ENCODE measurements at places on chromosomes 7 and 10. TPM values are rescaled to one million over a fixed set of nuclear protein-coding genes. Genes with fewer than 3 reads are reported as not detected.
A peak's percentile ranks its signal among the peaks of the same experiment; 100 is the strongest.

GRCh38 chr7:154892459-154892858, 110.5 kb downstream of the PAXIP1 start:
- H3K27ac ChIP-seq, result no peak overlapping the region
- H3K27me3 ChIP-seq, result peaks cover 8% of the 10 kb centered on the region
- H3K4me3 ChIP-seq, result no peak overlapping the region
- no peak for DNase-seq

DNA sequence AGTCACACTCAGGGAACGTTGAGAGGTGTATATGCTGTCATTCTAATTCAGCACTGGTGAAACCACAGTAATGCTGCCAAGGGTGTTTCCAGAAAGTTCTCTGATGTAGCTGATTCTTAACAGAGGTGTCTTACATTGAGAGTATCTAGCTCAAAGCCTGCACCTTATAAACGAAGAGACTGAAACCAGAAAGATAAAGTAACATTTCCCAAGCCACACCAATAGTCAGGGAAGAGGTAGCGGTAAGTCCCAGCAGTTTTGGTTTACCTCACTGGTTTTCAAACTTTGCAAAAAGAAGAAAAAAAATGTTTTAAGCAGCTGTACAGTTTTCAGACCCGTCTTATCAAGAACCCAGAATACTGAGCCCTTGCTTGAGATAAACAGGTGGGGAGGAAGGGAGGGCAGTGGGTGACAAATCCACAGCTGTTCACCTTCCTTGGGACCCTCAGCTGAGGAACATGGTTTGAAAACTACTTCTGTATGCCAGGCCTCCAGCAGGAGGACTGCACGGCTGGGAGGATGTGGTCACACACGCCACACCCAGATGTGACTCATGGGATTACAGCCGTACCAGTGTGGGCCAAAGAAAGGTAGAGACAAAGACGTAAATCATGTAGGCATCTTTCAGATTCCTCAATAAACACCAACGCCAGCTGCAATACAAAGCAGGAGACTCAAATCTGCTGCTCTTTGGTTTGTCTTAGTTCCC, 63.9 kb upstream of the GSDME start:
- H3K4me1 ChIP-seq, result peaks cover 2% of the 10 kb centered on the region
- H3K4me3 ChIP-seq, result no peak overlapping the region
- no peaks in the 10 kb centered on the region for H3K36me3 ChIP-seq
- peaks cover 2% of the 10 kb centered on the region for H3K27me3 ChIP-seq

- H3K4me3 ChIP-seq, result no peak overlapping the region
- DNase-seq, result no peak
- H3K4me1 ChIP-seq, result peaks cover 4% of the 10 kb centered on the region
- H3K27ac ChIP-seq, result no peak overlapping the region
- H3K36me3 ChIP-seq, result peaks cover 5% of the 10 kb centered on the region
- no peaks in the 10 kb centered on the region for H3K27me3 ChIP-seq
These were observed 15.0 kb upstream of the ENO4 start for GRCh38 chr10:116833986-116834985.

- H3K27me3 ChIP-seq, result peaks cover 6% of the 10 kb centered on the region
- H3K4me1 ChIP-seq, result no peaks in the 10 kb centered on the region
- DNase-seq, result no peak
- no peak overlapping the region for H3K4me3 ChIP-seq
- H3K27ac ChIP-seq, result no peak overlapping the region
- peaks cover 15% of the 10 kb centered on the region for H3K36me3 ChIP-seq
These were observed 50.0 kb upstream of the GTF2IRD1 start for GRCh38 chr7:74403521-74404387.

DNA sequence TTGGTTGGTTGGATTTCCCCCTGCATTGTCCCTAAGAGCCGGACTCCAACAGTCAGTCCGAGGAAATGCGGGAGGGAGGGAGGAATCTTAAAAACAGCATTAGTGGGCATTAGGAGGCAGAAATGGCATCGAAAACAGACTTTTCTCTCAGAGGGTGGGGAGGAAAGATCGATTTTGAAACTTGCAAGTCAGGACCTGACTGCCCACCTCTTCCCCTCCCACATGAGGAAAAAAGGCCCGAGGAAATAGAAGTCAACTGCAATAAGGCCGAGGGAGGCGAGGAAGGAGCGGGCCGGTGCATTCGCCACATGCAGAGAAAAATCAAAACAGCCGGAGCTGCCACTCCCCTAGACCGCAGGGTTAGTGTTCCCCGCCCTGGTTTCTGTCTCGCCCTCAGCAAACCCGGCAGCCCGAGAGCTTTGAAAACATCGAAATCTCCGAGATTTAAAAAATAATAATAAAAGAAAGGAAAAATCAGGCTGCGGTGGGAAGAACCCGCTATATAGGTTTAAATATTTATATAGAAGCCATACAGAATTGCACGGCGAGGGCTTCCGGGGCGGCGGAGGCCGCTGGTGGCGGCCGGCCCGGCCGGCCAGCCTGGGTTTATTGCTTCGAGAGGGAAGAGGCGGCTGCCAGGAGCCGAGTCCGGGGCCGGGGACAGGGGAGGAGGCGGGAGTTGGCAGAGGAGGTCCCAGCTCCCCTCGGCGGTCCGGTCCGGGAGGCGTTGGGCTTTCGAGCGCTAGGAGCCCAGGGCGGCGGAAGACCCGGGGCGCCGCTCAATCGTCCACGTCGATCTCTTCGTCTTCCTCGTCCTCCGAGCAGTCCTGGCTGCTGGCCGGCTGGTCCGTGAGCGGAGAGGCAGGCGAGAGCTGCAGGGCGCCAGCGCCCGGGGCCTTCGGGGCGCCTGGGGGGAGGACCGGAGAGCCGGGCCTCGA, 2.5 kb downstream of the LBX1 start:
- peaks cover under 1% of the 10 kb centered on the region for H3K36me3 ChIP-seq
- H3K4me3 ChIP-seq, result no peak overlapping the region
- H3K27me3 ChIP-seq, result peaks cover 60% of the 10 kb centered on the region
- DNase-seq, result no peak

- peaks cover 15% of the 10 kb centered on the region for H3K27me3 ChIP-seq
- no peak overlapping the region for H3K27ac ChIP-seq
- no peaks in the 10 kb centered on the region for H3K4me1 ChIP-seq
- DNase-seq, result no peak
These were observed 1210.4 kb downstream of the TYW1 start for GRCh38 chr7:68206946-68207485.

GRCh38 chr7:14294637-14295036, 305.2 kb upstream of the ETV1 start:
- H3K27me3 ChIP-seq, result no peaks in the 10 kb centered on the region
- H3K4me3 ChIP-seq, result no peak overlapping the region
- no peaks in the 10 kb centered on the region for H3K36me3 ChIP-seq
- H3K27ac ChIP-seq, result no peak overlapping the region
- no peak for DNase-seq

- H3K27ac ChIP-seq, result no peak overlapping the region
- peaks cover 20% of the 10 kb centered on the region for H3K4me1 ChIP-seq
- H3K36me3 ChIP-seq, result no peaks in the 10 kb centered on the region
- no peak overlapping the region for H3K4me3 ChIP-seq
- peaks cover 11% of the 10 kb centered on the region for H3K27me3 ChIP-seq
These were observed 64.4 kb upstream of the LEP start for GRCh38 chr7:128176696-128177095.

GRCh38 chr7:96200740-96201139, 121.2 kb downstream of the SLC25A13 start:
- no peaks in the 10 kb centered on the region for H3K36me3 ChIP-seq
- H3K27ac ChIP-seq, result no peak overlapping the region
- H3K4me3 ChIP-seq, result no peak overlapping the region

- no peaks in the 10 kb centered on the region for H3K27me3 ChIP-seq
- H3K4me1 ChIP-seq, result peaks cover 4% of the 10 kb centered on the region
- H3K4me3 ChIP-seq, result peak overlapping the region; percentile 19
- DNase-seq, result no peak
- peaks cover 3% of the 10 kb centered on the region for H3K36me3 ChIP-seq
These were observed 157.3 kb downstream of the NRF1 start for GRCh38 chr7:129768614-129769399.

DNA sequence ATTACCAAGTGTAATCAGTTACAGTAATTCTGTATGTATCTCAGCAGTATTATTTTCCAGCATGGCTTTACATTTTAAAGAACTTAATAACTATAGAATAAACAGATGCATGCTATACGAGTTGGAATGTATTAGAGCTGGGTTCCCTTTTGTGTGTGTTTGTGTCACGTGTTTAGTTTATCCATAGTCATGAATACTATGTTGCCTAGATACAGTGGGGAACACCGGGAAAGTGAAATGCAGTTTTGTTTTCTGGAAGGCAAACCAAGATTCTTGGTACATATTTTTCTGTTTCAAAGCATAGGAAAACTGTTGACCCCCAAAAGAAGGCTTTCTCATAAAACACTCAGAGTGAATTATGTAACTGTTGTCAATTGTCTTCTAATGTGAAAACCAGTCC, 119.0 kb downstream of the FANK1 start:
- no peak overlapping the region for H3K4me3 ChIP-seq
- H3K36me3 ChIP-seq, result peaks cover 26% of the 10 kb centered on the region
- peaks cover 25% of the 10 kb centered on the region for H3K4me1 ChIP-seq

- no peaks in the 10 kb centered on the region for H3K4me1 ChIP-seq
- no peak overlapping the region for H3K27ac ChIP-seq
- DNase-seq, result no peak
These were observed 3.6 kb downstream of the FIGNL1 start for GRCh38 chr7:50446542-50446960.

GRCh38 chr10:17035446-17035845, 94.2 kb downstream of the CUBN start:
- H3K27ac ChIP-seq, result no peak overlapping the region
- H3K27me3 ChIP-seq, result peaks cover 1% of the 10 kb centered on the region
- H3K4me3 ChIP-seq, result no peak overlapping the region

GRCh38 chr7:65927489-65928448, 54.2 kb downstream of the GUSB start:
- H3K4me1 ChIP-seq, result peaks cover 13% of the 10 kb centered on the region
- DNase-seq, result no peak
- no peak overlapping the region for H3K4me3 ChIP-seq
- no peaks in the 10 kb centered on the region for H3K27me3 ChIP-seq

- peak; percentile 16 for DNase-seq
- H3K27ac ChIP-seq, result no peak overlapping the region
- H3K4me3 ChIP-seq, result no peak overlapping the region
- H3K27me3 ChIP-seq, result no peaks in the 10 kb centered on the region
- no peaks in the 10 kb centered on the region for H3K36me3 ChIP-seq
These were observed 170.5 kb upstream of the KLF6 start for GRCh38 chr10:3955493-3955892.

- no peak overlapping the region for H3K27ac ChIP-seq
- DNase-seq, result no peak
- H3K27me3 ChIP-seq, result no peaks in the 10 kb centered on the region
- no peak overlapping the region for H3K4me3 ChIP-seq
- H3K4me1 ChIP-seq, result peaks cover 6% of the 10 kb centered on the region
These were observed 227.2 kb upstream of the KLF14 start for GRCh38 chr7:130961128-130961601.

- H3K4me3 ChIP-seq, result peak overlapping the region; percentile 91
- H3K4me1 ChIP-seq, result peaks cover 63% of the 10 kb centered on the region
- H3K27ac ChIP-seq, result peak overlapping the region; percentile 97
- peaks cover 27% of the 10 kb centered on the region for H3K27me3 ChIP-seq
- H3K36me3 ChIP-seq, result peaks cover 3% of the 10 kb centered on the region
These were observed 18.3 kb downstream of the SKIDA1 start for GRCh38 chr10:21507150-21507549.

GRCh38 chr10:118499186-118499585, 96.3 kb downstream of the PRLHR start:
- no peaks in the 10 kb centered on the region for H3K36me3 ChIP-seq
- DNase-seq, result no peak
- peaks cover 5% of the 10 kb centered on the region for H3K4me1 ChIP-seq
- no peak overlapping the region for H3K27ac ChIP-seq
- no peak overlapping the region for H3K4me3 ChIP-seq

DNA sequence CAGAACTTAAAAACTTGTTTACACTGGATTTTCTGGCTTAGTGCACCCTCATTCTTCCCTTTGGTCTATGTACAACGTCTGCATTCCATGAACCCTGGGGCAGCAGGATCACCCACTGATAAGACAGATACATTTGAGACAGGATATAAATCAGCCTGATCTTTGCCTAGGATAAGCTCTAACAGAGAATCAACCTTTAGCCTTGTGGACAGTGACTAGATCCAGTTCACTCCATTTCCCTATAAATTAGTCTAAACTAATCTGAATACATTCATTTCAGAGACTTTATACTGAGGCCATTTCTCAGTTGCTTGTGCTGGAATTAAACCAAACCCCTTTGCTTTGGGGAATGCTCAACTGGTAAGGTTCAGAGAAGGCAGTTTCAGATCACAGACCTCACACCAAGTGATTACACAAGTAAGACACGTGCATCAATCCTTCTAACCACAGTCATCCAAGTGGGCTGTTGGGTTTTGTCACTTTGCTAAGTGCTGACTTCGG, 639.8 kb upstream of the FZD8 start:
- H3K4me1 ChIP-seq, result no peaks in the 10 kb centered on the region
- H3K36me3 ChIP-seq, result no peaks in the 10 kb centered on the region
- H3K27ac ChIP-seq, result no peak overlapping the region
- peaks cover 3% of the 10 kb centered on the region for H3K27me3 ChIP-seq
- no peak for DNase-seq

DNA sequence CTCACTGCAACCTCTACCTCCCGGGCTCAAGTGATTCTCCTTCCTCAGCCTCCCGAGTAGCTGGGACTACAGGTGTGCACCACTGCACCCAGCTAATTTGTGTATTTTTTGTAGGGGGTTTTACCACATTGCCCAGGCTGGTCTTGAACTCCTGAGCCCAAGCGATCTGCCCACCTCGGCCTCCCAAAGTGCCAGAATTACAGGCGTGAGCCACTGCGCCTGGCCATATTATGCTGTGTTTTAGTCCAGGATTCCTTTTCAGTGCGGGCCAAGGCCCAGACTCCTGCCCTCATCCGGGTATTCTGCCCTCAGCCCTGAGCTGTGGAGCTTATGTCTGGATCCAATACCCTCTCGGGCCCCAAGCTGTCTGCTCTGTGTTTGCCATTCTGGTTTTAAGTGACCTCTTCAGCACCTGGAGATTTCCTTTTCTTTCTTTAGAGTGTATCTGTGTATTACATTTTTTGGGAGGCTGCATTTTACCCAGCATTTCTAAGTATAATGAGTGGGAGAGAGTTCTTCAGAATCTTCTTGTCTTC, 114.9 kb downstream of the BUB3 start:
- DNase-seq, result no peak
- H3K4me1 ChIP-seq, result no peaks in the 10 kb centered on the region
- no peak overlapping the region for H3K27ac ChIP-seq
- H3K27me3 ChIP-seq, result peaks cover 2% of the 10 kb centered on the region
- H3K36me3 ChIP-seq, result no peaks in the 10 kb centered on the region
- no peak overlapping the region for H3K4me3 ChIP-seq

The XRCC2 gene
- total RNA-seq, result 2.9 TPM

The EBF3 gene
- 1.3 TPM for total RNA-seq

The UCMA gene
- total RNA-seq, result not detected

The KNDC1 gene
- 1.3 TPM for total RNA-seq

The C10orf143 gene
- 3.4 TPM for total RNA-seq

The FRAT1 gene
- total RNA-seq, result 8.0 TPM

The PRPS1L1 gene
- not detected for total RNA-seq

The CFAP70 gene
- total RNA-seq, result 1.7 TPM

The VPS41 gene
- total RNA-seq, result 104 TPM

The MYH16 gene
- not detected for total RNA-seq

The CFAP69 gene
- total RNA-seq, result 1.8 TPM

The CDK1 gene
- total RNA-seq, result 14.8 TPM

The FOXI2 gene
- not detected for total RNA-seq

The MMD2 gene
- not detected for total RNA-seq

The IFIT1B gene
- total RNA-seq, result not detected

The EPO gene
- total RNA-seq, result 0.33 TPM

Measured in endothelial cell (in vitro differentiated cells).